ENCODE measurements at places on chromosomes 12 and 14. TPM values are rescaled to one million over a fixed set of nuclear protein-coding genes. Genes with fewer than 3 reads are reported as not detected.

SLC6A13 gene
- total RNA-seq = 0.39 TPM

- no peak for DNase-seq
Measured at GRCh38 chr12:6312529-6313325, 2.2 kb downstream of the PLEKHG6 start.

DNA sequence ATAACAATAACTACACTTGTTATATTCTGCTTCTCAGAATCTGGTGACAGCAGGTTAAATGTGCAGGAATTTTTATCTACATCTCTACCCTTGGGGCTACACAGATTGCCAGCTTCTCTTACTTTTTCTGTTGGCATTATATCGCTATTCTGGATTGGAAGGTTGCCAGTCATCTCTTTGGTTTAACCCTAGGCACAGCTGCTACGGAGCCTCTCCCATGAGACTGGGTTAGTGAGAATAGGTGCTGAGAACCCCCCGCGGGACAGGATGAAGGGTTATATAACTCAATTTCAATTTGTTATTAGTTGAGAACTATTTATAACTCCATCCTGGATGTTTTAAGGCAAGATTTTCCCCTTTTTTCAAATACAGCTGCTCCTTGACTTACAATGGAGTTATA is 73.1 kb downstream of the ACADS start:
- no peak for DNase-seq

- no peak for DNase-seq
Measured at GRCh38 chr12:60920841-60921495, 1325.1 kb downstream of the SLC16A7 start.

GRCh38 chr12:54393207-54393609 is 8.7 kb upstream of the ZNF385A start:
- DNase-seq = no peak

GRCh38 chr12:13444076-13444475 is 247.6 kb downstream of the EMP1 start:
- no peak for DNase-seq

DNA sequence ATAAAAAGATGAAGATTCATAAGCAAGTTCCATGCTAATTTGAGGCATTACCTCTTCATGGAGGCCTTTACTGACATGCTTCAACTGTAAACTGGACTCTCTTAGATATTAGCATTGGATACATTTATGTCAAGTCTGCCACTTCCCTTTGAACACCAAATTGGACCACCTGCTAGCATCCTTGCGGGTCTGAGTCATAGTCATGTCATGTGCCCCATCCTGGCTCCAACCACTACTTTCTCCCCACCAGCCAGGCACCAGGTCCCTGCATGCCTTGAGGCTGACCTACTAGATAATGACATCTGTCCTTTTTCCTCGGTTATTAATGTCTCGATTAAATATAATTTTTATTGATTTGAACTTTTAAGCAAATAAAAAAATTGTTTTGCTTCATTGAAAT is 32.9 kb upstream of the EEA1 start:
- no peak for DNase-seq

RFX4 gene
- total RNA-seq = not detected

- no peak for DNase-seq
Measured at GRCh38 chr12:118330421-118331018, 42.2 kb downstream of the TAOK3 start.

GRCh38 chr12:113163030-113163360 is 13.5 kb downstream of the CFAP73 start:
- no peak for DNase-seq

EPYC gene
- not detected for total RNA-seq

DNA sequence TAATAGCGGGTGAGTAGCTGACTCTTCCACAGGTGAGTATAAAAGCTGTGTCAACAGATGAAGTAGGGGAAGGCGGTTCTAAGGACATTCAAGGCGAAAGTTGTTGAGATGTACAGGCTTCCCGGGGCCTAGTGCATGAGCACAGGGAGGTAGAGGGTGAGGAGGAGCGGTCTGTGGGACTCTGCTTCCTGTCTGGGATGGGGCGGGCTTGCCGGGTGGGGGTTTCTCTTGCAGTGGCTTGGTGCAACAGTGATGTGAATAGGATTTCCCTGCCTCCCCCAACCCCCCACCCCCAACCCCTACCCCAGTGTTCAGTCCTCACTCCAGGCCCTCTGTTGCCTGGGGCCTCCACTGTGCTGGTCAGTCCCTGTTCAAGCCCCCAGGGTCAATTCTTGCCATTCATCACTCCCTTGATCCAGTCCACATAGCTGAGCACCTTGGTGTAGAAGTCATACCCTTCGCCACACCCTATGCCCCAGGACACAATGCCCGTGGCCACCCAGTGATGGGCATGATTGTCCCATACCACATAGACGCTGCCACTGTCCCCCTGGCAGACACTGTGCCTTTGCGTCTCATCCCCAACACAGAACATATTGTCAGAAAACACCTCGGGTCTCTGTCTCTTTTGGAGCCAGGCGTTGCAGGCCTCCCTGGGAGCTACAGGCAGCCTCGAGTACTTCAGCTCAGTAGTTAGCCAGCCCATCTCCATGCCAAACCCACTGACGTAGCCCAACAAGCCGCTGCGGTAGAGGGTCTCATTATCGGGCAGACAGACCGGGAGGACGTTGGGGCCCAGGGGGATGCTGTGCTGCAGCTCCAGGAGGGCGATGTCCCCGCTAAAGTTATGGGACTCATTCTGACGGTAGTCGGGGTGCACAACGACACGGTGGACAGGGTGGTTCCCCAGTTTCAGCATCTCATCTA is 4.0 kb upstream of the C1R start:
- DNase-seq = no peak

- no peak for DNase-seq
Measured at GRCh38 chr14:21686468-21686867, 12.8 kb upstream of the OR4E1 start.

- no peak for DNase-seq
Measured at GRCh38 chr12:56206452-56207166, 15.1 kb downstream of the RNF41 start.

GRCh38 chr14:26206640-26207039 is 391.2 kb downstream of the NOVA1 start:
- DNase-seq = no peak

GRCh38 chr12:71440763-71441748 is 1.5 kb downstream of the LGR5 start:
- DNase-seq = no peak

GRCh38 chr12:124684971-124685688 is 117.7 kb upstream of the NCOR2 start:
- DNase-seq = no peak

CLECL1 gene
- not detected for total RNA-seq

TEX52 gene
- total RNA-seq = not detected

All from HCT116 (cell line).